ENCODE measurements at places on chromosomes 11 and 22.

GRCh38 chr11:73141031-73141308, 1.1 kb downstream of the FCHSD2 start:
- no peak for DNase-seq

GRCh38 chr11:67054836-67055523, 1.7 kb upstream of the RHOD start:
- DNase-seq = peak; percentile 90

GRCh38 chr11:125394296-125394695, 101.8 kb downstream of the FEZ1 start:
- DNase-seq = no peak

- no peak for DNase-seq
These were observed 263.6 kb upstream of the NCAM1 start for GRCh38 chr11:112697391-112698178.

GRCh38 chr22:40215266-40215665, 37.5 kb downstream of the TNRC6B start:
- no peak for DNase-seq

GRCh38 chr11:67372321-67372992, 941 bp downstream of the CLCF1 start:
- DNase-seq = peak; percentile 40

- DNase-seq = peak; percentile 79
These were observed 11.1 kb downstream of the POLR3H start for GRCh38 chr22:41532908-41533825.
